Inflammatory macrophage treated with lipopolysaccharide for 4 hours (primary cell): ENCODE measurements at places on chromosomes 2 and 18.
A peak's percentile ranks its signal among the peaks of the same experiment; 100 is the strongest.

GRCh38 chr2:176364273-176364977 is 95.2 kb downstream of the MTX2 start:
- DNase-seq: no peak

DNA sequence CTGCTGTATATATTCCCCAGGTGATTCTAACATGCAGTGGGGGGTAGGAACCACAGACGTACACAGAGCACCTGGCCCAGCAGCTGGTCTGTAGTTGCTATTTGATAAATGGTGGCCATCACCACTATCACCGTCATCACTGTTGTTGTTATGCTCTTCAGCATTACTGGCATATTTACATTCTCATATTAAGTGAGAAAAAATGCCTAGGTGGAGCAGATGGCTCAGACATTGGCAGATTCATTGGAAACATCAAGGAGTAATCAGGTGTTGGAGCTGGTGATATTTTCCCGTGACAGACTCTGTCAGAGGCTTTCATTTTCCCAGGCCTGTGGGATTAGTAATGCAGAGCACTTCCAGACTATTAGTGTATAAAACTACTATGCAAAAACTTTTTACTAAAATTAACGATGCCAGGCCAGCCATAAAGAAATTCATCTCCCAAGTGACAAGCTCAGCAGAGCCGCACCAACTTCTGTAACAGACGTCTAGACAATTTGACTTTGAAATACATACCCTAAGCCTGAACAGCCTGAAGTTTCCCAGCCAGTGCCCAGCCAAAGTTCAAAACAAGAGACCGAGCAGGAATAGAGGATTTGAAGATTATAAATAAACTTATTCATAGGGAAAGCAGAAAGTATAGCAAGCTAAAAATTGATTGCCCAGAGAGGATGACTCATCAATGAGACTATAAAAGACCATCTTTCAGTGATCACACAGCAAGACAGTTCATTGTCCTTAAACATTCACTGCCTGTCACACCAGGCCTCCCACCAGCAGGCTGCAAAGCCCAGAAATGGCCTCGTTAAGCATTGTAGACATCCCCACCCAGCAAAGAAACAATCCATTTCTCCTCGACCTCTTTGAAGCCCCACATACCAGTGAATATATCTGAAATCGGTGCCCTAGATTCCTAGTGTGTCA is 247.4 kb upstream of the CHAC2 start:
- DNase-seq: no peak

DNA sequence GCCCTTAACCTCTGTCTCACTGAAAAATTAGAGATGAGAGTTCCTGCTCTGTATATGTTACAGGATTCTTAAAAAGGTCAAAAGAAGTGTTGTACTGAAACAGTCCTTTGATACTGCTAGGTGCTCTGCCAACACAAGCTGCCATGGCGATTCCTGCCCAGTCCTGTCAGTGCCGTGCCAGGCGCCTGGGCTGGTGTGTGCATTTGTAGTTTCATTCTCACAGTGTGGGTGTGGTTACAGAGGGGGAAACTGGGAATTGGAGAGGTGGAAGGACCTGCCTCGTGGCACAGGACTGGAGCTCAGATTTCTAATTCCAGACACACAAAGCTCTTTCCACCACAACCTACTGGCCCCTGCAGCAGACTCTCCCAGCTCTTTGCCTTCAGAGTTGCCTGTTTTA is 122.3 kb upstream of the RAB6C start:
- no peak for DNase-seq

- no peak for DNase-seq
These were observed 41.1 kb upstream of the ARL5A start for GRCh38 chr2:151869291-151869690.

DNA sequence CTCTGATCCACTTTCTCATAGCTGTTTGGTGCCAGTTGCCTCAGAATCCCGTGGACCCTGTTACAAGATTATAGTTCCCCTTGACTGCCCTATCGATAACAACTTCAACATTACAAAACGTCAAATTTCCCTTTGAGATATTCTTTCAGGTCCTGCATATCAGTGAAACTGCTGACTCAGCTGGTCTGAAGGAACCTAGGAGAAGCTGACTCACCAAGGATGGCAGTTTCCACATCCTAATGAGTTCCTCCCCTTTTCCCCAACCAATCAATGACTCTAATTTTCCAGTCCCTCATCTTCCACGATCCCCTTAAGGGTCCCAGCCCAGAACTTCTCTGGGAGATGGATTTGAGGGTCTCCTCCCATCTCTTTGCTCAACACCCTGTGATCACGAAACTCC is 27.6 kb upstream of the GNAL start:
- DNase-seq: no peak

DNA sequence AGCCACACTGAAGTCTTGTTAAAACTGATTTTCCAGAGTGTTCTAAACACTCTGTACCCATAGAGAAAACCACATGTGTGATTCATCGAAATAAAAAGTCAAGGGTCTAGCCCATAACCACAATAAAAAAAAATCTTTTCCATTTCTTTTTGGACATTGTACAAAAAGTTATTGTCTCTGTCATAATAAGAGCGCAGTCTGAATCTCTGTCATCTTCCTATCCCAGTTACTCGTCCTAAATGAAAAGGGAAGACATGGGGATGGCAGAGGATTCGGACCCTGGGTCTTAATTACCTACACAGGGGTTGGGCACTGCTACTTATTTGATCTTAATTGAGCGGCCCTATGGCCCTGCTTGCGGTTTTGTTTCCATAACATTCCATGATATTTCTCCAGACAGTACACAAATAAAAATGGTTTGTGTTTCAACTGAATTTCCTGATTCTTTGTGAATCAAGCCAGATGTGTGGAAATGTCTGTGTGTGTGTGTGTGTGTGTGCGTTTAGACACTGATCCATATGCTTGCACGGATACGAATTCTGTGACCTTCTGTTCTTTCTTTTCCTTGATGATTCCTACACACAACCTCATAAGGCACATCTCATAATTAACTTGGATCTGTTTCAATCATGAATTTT is 133.4 kb upstream of the SPATS2L start:
- no peak for DNase-seq

- no peak for DNase-seq
These were observed 493.7 kb downstream of the TMX3 start for GRCh38 chr18:68221111-68221724.

DNA sequence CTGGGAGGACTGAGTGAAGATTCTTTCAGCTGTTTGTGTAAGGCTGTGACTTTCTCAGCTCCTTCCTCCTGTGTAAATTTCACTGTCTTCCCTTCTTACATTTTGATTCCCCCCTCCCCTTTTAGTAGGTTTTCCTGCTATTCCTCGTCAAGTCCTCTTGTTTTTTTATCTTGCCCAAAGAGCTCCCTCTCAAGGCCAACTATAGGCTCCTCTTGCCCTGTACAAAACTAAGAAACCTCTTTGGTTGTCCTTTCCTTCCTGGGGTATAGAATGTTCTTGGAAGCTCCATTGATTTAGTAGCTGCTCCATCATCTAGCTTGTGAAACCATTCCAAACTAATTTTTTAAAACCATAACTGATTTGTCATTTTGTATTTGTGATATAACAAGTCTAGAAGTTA is 7.3 kb downstream of the CCDC121 start:
- no peak for DNase-seq

DNA sequence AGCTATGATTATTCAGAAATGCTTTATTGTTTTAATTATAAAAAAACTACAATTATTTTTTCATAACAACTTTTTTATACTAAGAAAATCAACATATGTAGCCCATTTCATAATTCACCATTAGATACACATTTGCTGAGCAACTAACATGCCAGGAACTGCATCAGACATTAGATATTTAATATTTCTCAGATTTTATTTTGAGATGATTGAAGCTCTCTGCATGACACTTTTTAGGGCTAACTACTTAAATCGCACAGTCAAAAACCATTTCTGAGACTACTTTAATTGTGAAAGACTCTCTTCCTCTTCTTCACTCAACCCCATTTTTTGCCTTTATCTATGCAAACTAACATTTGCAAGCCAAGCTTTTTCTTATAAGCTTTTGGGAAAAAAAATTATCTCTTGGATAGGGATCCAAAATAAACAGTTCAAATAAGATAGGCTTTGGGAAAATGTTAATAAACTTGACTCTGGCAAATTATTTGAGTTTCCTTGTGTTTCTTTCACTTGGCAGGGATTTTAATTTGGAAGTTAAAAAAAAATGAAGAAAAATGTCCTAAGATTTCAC is 9.1 kb upstream of the COL3A1 start:
- DNase-seq: no peak

DNA sequence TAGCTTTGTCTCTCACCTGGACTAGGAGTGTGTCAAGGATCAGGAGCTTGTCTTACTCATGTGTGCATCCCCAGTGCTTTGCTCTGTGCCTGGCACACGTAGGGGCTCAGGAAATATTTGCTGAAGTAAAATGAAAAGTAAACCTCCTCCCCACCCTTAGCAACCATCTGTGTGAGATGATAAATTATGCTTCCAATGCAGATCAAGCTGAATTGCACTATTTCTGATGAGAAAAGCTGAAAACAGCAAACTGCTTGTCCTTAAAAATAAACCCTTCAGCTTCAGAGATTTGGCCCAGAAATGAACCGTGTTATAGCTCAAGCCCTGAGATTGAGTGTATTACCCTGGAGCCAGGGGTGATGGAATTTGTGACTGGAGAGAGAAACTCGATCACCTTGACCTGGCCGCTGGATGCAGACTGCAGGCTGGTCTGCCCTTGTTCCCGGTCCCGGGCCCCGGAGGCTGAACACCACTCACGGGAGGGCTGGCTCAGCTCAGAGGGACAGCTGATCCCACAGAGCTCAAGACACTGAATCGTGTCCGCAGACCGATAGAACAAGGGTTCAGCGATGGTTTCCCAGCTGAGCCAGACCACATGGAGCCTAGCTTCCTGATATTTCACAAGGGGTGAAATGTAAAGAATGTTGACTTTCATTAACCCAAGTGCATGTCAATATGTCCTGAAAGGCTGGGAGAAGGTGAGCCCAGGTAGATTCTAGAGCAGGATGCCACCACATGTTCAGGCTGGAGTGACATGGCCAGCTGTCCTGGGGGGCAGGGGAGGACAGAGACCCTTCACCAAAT is 50.5 kb downstream of the DDX1 start:
- DNase-seq: no peak

DNA sequence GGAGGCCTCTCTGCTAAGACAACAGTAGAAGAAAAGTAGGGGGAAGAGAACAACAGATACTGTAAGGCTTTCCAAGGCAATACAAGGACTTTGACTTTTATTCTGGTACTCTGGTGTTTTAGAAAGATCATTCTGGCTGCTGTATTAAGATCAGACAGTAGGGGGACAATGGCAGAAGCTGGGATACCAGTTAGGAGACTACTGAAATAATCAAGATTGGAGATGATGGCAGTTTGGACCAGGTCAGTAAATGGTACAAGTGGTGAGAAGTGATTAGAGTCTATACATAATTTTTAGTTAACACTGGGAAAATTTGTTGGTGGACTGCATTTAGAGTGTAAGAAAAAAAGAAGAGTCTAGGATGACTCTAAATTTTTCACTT is 139.7 kb downstream of the ROCK1 start:
- DNase-seq: peak; percentile 18

DNA sequence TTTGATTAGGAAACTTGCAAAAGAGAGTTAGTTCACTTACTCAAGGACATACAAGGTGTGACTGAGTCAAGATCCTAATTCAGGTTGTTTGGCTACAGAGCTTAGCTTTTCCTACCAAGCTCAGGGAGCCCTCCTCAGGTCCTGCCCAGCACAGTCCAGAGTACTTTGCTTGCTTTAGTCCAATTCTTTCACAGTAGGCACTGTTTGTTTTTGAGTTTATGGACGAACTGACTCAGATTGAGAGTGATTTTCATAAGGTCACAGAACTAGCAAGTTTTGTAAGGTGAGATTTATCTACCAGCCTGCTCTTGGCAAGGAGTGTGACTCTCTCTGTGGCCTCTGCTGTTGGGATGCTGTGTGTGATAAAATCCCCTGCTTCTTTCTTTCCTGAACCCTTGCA is 310.5 kb downstream of the PTPRM start:
- DNase-seq: no peak

GRCh38 chr2:128727404-128727803 is 408.7 kb upstream of the HS6ST1 start:
- no peak for DNase-seq

DNA sequence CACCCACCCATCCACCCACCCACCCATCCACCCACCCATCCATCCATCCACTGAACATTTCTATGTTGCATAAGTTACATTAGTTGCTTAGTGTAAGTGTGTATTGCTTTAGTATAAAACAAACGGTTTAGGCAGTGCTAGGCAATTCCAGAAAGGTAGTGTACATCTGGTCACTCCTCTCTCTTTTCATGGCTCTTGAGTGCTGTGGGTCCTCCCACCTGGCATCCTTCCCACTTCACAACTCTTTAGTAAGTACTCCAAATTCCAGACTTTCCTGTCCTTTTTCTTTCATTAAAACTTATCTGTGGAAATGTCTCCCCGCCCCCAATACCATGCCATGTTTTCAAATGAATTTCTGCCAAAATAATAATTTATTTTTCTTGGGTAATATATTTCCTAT is 122.5 kb downstream of the PLEKHM3 start:
- DNase-seq: no peak

GRCh38 chr2:2561346-2562095 is 230.4 kb upstream of the MYT1L start:
- no peak for DNase-seq

GRCh38 chr2:39210846-39211245 is 32.9 kb downstream of the CDKL4 start:
- DNase-seq: no peak

- no peak for DNase-seq
These were observed 75.4 kb downstream of the STK25 start for GRCh38 chr2:241432824-241433448.

DNA sequence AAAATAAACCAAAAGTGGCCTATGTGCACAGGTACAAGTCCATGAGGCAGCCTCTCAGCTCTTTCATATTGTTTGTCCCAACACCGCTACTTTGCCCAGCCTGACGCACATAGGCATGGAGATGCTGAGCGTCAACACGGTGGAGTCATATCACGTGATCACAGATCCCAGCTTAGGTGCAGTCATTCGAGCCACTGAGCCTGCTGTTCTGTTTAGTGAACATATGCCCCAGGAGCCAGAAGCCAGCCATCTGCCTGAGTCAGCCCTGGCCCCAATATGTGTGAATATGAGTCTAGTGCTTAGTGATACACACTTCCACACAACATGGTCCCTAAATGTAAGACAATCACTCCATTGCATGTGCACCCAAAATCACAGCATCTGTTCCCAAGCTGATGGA is 88.2 kb upstream of the LCLAT1 start:
- no peak for DNase-seq

DNA sequence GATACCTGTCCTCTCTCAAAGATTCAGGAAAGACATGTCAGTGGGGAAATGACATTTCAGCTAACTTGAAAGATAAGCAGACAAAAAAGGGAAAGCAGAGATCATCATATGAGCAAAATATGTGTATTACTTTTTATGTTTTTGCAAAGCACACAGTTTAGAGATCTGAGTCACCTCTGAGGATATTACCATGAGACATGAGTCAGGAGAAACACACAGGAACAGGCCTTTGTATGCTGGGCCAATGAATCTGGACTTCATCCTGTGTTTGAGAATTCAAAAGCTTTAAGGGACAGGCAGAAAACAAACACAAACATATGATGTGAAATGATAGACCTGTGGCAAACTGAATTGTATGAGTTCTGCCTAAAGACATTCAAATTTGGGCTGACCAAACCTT is 306.0 kb upstream of the EPC2 start:
- no peak for DNase-seq

GRCh38 chr2:64675860-64676259 is 22.1 kb upstream of the SERTAD2 start:
- DNase-seq: peak; percentile 65
